T-helper 17 cell (primary cell): ENCODE measurements at places on chromosomes 7 and 10.

GRCh38 chr7:4815121-4815520, 39.7 kb downstream of the AP5Z1 start:
- DNase-seq, result no peak

- no peak for DNase-seq
Observed at GRCh38 chr10:36717118-36717517, 408.3 kb upstream of the ANKRD30A start.

- no peak for DNase-seq
Observed at GRCh38 chr10:117535298-117536071, 7.1 kb upstream of the EMX2 start.

- DNase-seq, result no peak
Observed at GRCh38 chr7:148472406-148472805, 118.2 kb upstream of the C7orf33 start.

GRCh38 chr7:124250297-124251034, 217.6 kb upstream of the TMEM229A start:
- DNase-seq, result no peak

- no peak for DNase-seq
Observed at GRCh38 chr7:30644286-30644955, 37.8 kb downstream of the CRHR2 start.

GRCh38 chr7:147519062-147519461, 1071.5 kb upstream of the C7orf33 start:
- DNase-seq, result no peak

GRCh38 chr10:132375116-132375794, 21.7 kb upstream of the PWWP2B start:
- no peak for DNase-seq

GRCh38 chr10:17257466-17258321, 29.7 kb downstream of the VIM start:
- no peak for DNase-seq

- DNase-seq, result no peak
Observed at GRCh38 chr10:124087672-124088634, 5.4 kb downstream of the CHST15 start.
